Lung (tissue), 17 donors: ENCODE measurements at places on chromosomes 6 and 20.

- DNase-seq, result no peak
Observed at GRCh38 chr6:80316686-80317231, 210.3 kb downstream of the BCKDHB start.

- no peak for DNase-seq
Observed at GRCh38 chr20:4767084-4767483, 45.4 kb downstream of the PRND start.

DNA sequence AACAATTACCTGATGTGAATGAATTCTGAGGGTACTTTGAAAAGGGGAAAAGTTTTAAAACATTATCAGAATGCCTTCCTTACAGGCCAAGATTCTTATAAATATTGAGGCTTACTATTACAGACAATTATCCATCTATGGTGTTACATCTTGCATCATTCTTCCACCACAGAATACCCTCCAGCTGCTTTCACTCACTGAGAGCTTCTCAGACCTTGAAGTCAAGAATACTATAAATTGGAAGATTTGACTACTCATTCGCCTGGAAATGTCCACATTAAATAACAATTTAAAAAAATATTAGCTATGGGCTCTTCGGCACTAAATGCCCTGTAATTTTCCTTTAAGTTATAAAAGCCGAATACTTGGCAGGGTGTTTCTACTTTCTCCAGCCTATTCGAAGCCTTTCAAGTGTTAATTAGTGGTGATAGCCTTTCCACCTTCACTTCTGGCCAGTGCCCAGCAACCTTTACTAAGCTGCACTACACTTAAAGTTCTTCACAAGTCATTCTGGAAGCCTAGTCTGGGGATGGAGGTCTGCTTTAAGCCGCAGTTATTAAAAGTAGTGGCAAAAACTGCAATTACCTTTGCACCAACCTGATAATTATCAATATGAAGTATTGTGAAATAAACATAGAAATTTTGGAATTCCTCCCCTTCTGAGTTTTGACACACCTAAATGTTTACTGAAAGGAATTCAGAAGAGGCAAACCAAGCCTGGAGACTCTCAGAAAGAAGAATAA lies 100.9 kb downstream of the BMP5 start:
- DNase-seq, result peak; percentile 88

GRCh38 chr20:19348582-19348981 lies 136.1 kb downstream of the SLC24A3 start:
- no peak for DNase-seq
